Regular cardiac myocyte (primary cell): ENCODE measurements at places on chromosomes 12 and 14. TPM values are rescaled to one million over a fixed set of nuclear protein-coding genes. Genes with fewer than 3 reads are reported as not detected.

Gene GALNT8
- total RNA-seq: under 0.01 TPM in 2 replicates

Gene PRB2
- total RNA-seq: not detected in 2 replicates

Gene SSPN
- total RNA-seq: 6.7 and 12.1 TPM in 2 replicates

Gene TSPAN19
- total RNA-seq: not detected in 2 replicates

Gene SLC38A6
- 27.2 and 61.2 TPM in 2 replicates for total RNA-seq

Gene EML5
- under 0.01 and 0.19 TPM in 2 replicates for total RNA-seq

Gene LRRK2
- 1.7 and 5.9 TPM in 2 replicates for total RNA-seq

Gene PTGER2
- total RNA-seq: 2.8 and 5.2 TPM in 2 replicates

Gene SIRT4
- 0.96 and 2.8 TPM in 2 replicates for total RNA-seq

Gene NYNRIN
- 3.5 and 6.8 TPM in 2 replicates for total RNA-seq

Gene DPF3
- total RNA-seq: 6.1 and 6.2 TPM in 2 replicates

Gene B3GNT4
- under 0.01 and 0.77 TPM in 2 replicates for total RNA-seq

Gene METAP2
- 57.8 and 91.1 TPM in 2 replicates for total RNA-seq

Gene SYNE2
- 8.6 and 10.7 TPM in 2 replicates for total RNA-seq

Gene CLEC2D
- total RNA-seq: 1.2 and 2.3 TPM in 2 replicates

Gene ERO1A
- total RNA-seq: 79.6 and 215 TPM in 2 replicates

Gene KICS2
- 8.6 and 9.3 TPM in 2 replicates for total RNA-seq

Gene TAS2R42
- not detected in 2 replicates for total RNA-seq

Gene SLC25A21
- total RNA-seq: under 0.01 and 0.58 TPM in 2 replicates

Gene GPHN
- 4.2 and 9.4 TPM in 2 replicates for total RNA-seq

Gene KCNA1
- total RNA-seq: under 0.01 TPM in 1 of 2 replicates, not detected in the other

Gene SMCO2
- not detected in 2 replicates for total RNA-seq

Gene RDH16
- under 0.01 TPM in 2 replicates for total RNA-seq

Gene MMP17
- total RNA-seq: 8.5 and 15.0 TPM in 2 replicates

Gene MAGOHB
- 16.3 and 22.6 TPM in 2 replicates for total RNA-seq

Gene KRT82
- total RNA-seq: not detected in 2 replicates

Gene KLRC1
- total RNA-seq: not detected in 2 replicates

Gene RNASE4
- 9.4 and 38.9 TPM in 2 replicates for total RNA-seq

Gene ZNF384
- total RNA-seq: 9.0 and 11.3 TPM in 2 replicates

Gene SLC8A3
- under 0.01 and 0.56 TPM in 2 replicates for total RNA-seq

Gene TAS2R14
- 1.5 and 3.7 TPM in 2 replicates for total RNA-seq

Gene LAG3
- total RNA-seq: not detected in 2 replicates

Gene TNFAIP2
- total RNA-seq: 43.5 and 72.4 TPM in 2 replicates

Gene KRT83
- under 0.01 TPM in 1 of 2 replicates, not detected in the other for total RNA-seq

Gene ALX1
- total RNA-seq: not detected in 2 replicates
